ENCODE measurements at places on chromosomes 2 and 18. TPM values are rescaled to one million over a fixed set of nuclear protein-coding genes. Genes with fewer than 3 reads are reported as not detected.

DNA sequence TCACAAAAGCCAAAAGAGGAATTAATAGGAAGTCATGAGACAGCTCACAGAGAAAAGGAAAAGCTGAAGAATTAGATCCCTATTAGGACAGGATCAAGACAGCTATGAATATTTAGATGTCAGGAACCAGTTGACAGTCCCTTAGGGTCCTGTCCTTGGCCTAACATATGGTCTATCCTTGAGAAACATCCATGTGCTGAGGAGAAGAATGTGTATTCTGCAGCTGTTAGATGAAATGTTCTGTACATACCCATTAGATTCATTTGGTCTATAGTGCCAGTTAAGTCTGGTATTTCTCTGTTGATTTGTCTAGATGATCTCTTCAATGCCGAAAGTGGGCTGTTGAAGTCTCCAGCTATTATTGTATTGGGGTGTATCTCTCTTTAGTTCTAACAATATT is 37.6 kb upstream of the SLC40A1 start:
- no peak overlapping the region for H3K4me3 ChIP-seq
- H3K27ac ChIP-seq, result no peak overlapping the region

GRCh38 chr2:241252778-241253475 is 62.5 kb downstream of the HDLBP start:
- H3K27me3 ChIP-seq, result no peaks in the 10 kb centered on the region
- H3K4me3 ChIP-seq, result no peak overlapping the region
- H3K4me1 ChIP-seq, result peaks cover 14% of the 10 kb centered on the region
- no peak overlapping the region for H3K27ac ChIP-seq
- no peak for DNase-seq

DNA sequence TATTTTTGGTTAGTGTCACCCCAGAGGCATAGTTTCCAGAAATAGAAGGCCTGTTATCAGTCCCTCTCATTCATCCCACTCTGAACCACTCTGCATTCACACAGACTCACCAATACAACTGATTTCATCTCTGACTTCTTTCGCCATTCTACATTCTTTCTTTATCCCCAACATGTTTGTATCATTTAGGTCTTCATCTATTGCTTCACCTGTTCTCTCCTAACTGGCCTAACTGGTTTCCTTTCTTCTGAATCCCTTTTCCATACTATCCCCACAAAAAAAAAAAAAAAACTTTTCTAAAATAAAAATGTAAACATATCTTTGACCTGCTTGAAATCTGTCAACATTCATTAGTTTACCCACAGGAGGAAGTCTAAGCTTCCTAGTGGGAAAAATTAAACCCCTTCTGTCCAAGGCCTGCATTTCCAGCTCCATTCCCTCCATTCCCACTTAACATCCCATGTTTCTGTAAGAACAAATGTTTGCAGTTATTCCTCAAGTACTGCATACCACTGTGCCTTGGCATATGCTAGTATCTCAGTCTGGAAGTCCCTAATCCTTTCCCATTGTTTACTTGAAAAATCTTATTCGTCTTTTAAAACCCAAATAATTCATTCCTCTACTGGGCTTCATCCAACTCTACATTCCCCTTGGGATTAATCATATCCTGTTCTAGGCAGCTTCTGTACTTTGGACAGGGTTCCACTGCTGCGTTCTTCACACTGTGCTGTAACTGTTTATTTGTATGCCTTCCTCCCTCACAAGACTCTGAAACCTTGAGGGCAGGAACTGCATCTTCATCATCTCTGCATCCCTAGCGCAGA is 68.5 kb downstream of the FIGN start:
- no peaks in the 10 kb centered on the region for H3K27me3 ChIP-seq
- no peaks in the 10 kb centered on the region for H3K36me3 ChIP-seq
- no peaks in the 10 kb centered on the region for H3K4me1 ChIP-seq
- no peak overlapping the region for H3K27ac ChIP-seq
- H3K4me3 ChIP-seq, result no peak overlapping the region
- DNase-seq, result no peak

GRCh38 chr18:52069201-52069600 is 270.8 kb upstream of the DCC start:
- no peak overlapping the region for H3K4me3 ChIP-seq
- H3K27me3 ChIP-seq, result no peaks in the 10 kb centered on the region
- no peaks in the 10 kb centered on the region for H3K4me1 ChIP-seq
- no peaks in the 10 kb centered on the region for H3K36me3 ChIP-seq
- DNase-seq, result no peak
- no peak overlapping the region for H3K27ac ChIP-seq

DNA sequence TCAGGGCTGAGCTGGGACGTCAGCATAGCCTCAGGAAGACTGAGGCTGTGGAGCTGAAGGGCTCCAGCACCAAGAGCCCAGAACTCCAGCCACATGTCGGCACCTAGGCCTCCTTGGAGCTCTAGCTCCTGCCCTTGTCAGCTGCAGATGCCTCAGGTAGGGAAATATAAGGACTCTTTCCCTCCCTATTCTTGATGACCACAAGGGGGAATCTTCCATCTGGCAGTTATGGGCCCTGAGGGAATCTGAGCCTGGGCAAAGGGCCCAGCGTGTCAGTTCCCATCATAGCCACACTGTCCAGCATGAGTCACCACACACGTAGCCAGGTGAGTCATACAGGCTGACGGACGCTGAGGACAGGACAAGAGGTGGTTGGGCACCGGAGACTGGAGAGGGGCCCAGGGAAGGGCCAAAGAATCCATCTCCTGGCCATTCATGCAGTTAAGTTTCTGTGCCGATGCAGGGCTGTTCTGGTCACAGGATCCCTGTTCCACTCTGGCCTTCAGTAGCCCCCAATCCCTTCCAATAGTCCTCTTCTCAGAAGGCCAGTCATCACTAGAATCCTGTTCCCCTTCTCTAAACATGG is 1.8 kb downstream of the MPV17 start:
- peak overlapping the region; percentile 98 for H3K4me3 ChIP-seq
- H3K27me3 ChIP-seq, result no peaks in the 10 kb centered on the region
- peaks cover 22% of the 10 kb centered on the region for H3K4me1 ChIP-seq
- DNase-seq, result no peak
- H3K36me3 ChIP-seq, result no peaks in the 10 kb centered on the region
- no peak overlapping the region for H3K27ac ChIP-seq

DNA sequence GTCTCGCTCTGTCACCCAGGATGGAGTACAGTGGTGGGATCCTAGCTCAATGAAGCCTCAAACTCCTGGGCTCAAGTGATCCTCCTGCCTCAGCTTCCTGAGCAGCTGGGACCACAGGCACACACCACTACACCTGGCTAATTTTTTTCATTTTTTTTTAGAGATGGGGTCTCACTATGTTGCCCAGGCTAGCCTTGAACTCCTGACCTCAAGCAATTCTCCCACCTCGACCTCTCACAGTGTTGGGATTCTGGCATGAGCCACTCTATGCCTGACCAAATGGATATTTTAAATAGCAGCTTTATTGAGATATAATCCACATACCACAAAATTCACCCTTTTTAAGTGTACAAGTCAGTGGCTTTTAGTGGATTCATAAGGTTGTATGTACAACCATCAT is 11.1 kb downstream of the RNF149 start:
- H3K27ac ChIP-seq, result peak overlapping the region; percentile 83
- peaks cover 7% of the 10 kb centered on the region for H3K36me3 ChIP-seq
- no peaks in the 10 kb centered on the region for H3K27me3 ChIP-seq
- H3K4me3 ChIP-seq, result peak overlapping the region; percentile 31

- no peaks in the 10 kb centered on the region for H3K36me3 ChIP-seq
- no peak overlapping the region for H3K27ac ChIP-seq
- H3K4me1 ChIP-seq, result peaks cover 22% of the 10 kb centered on the region
Observed at GRCh38 chr2:45683292-45683691, 31.8 kb downstream of the PRKCE start.

- no peak for DNase-seq
- H3K36me3 ChIP-seq, result peaks cover 5% of the 10 kb centered on the region
- H3K4me1 ChIP-seq, result peaks cover 10% of the 10 kb centered on the region
- H3K27me3 ChIP-seq, result peaks cover 66% of the 10 kb centered on the region
- H3K4me3 ChIP-seq, result peak overlapping the region; percentile 46
Observed at GRCh38 chr2:38097988-38098385, 22.0 kb upstream of the CYP1B1 start.

GRCh38 chr2:120313695-120314615 is 32.0 kb upstream of the INHBB start:
- no peaks in the 10 kb centered on the region for H3K36me3 ChIP-seq
- H3K27ac ChIP-seq, result no peak overlapping the region
- no peaks in the 10 kb centered on the region for H3K4me1 ChIP-seq
- DNase-seq, result no peak
- H3K27me3 ChIP-seq, result peaks cover 12% of the 10 kb centered on the region

DNA sequence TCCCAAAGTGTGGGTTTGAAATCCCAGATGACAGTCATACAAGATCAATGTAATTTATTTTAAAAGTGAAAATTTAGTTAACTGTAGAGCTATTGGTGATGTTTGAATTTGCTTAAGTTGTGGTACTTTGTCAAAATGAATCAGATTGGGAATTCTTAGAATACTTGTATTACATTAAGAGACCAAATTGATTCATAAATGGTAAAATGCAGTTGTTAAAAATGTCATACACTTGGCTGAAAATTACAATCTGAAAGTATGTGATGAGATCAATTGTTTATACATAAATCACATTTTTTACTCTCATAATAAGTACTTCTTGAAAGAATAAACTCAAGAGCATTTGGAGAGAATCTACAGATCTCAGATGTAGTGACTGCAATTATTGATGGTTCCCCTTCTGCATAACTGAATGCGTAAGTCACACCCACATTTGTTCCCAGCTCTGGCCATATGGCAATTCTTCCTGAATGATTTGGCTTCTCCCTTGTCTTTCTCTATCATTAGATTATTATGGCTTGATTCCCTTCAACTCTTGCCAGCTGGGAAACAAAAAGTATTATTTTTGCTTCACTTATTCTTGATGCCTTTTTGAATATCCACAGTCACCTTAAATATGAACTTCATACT is 558.5 kb downstream of the CPS1 start:
- no peak for DNase-seq
- no peak overlapping the region for H3K27ac ChIP-seq
- no peaks in the 10 kb centered on the region for H3K4me1 ChIP-seq
- no peak overlapping the region for H3K4me3 ChIP-seq

DNA sequence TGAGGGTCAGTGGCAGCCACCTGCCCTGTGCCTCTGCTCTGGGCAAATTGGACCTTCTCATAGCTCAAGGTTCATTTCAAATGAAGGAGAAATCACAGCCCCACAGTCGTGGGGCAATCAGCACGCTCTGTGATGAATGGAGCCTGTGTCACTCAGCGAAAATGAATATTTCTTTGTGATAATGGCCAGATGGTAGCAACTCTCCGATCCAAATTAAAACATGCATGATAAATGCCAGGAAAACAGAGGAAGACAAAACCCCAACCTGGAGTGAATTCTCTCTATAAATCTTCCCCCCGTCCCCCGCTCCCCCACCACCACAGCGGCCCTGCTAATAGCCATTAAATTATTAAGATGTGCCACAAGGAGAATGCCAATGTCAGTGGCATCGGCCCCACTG is 258.4 kb downstream of the CELF4 start:
- no peak overlapping the region for H3K4me3 ChIP-seq
- H3K36me3 ChIP-seq, result no peaks in the 10 kb centered on the region
- no peaks in the 10 kb centered on the region for H3K27me3 ChIP-seq
- H3K27ac ChIP-seq, result no peak overlapping the region

DNA sequence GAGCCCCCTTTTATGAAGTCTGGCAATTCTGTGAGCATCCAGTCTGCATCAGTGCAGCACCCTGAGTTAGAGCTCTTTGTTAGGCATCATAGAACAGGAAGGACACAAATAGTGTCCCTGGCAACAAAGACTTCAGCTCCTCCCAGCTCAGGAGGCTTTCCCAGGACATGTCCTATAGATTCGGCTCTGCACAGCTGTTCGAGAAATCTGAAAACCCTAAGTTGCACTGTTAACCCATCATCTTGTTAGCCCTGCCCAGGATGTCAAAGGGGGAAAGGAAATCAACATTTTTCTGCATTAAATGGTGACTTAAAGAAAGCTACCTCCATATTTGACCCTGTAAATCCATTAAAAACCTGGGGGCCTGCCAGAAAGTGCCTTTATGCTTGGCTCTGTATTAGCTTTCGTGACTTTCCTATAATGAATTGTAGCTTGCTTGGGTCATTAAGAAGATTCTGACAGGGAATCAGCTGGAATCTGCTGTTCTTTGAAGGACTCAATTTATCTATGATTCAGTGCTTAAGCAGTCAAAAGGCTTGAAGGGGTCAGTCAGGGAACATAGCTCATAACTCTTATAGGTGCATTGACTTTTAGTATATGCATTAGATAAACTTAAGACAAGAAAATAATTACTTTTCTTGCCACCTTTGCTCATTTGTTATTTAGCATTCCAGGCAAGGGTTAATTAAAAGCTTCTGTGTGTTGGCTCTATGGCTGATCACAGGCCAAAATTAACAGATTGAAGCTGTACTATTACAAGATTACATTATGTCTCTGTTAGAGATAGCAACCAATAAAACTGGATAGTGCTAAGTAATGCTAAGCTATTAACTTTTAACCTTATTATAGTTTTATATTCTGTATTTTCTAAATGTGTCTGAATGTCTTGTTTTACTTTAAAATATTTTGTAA is 20.6 kb downstream of the ERMN start:
- H3K27me3 ChIP-seq, result peaks cover 8% of the 10 kb centered on the region
- peaks cover 33% of the 10 kb centered on the region for H3K4me1 ChIP-seq
- DNase-seq, result no peak
- no peaks in the 10 kb centered on the region for H3K36me3 ChIP-seq
- H3K27ac ChIP-seq, result peak overlapping the region; percentile 43

- no peak overlapping the region for H3K4me3 ChIP-seq
- H3K27me3 ChIP-seq, result no peaks in the 10 kb centered on the region
- no peak overlapping the region for H3K27ac ChIP-seq
- DNase-seq, result no peak
Observed at GRCh38 chr2:40161986-40162385, 289.9 kb downstream of the SLC8A1 start.

DNA sequence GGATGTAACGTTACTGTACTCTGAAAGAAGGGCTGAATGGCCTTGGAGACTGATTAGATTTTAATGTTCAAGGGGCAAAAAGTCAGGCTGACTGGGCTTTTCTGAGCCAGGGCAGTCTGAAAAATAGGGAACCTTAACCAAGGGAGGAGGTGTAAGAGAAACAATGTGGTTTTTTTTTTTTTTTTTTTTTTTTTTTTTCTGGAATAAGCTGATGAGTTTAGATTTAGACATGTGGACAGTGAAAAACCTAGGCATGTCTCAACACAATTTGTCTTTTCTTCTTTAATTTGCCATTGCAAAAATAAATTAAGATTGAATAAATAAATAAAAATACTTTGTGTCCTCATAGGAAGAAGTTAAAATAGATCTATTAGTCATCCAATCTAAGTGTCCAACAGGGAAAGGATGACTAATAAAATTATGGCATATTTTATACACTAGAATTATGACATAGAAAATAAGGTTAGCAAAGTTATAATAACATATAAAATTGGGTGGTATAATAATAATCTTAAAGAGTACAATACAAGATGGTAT is 237.6 kb upstream of the TRIB2 start:
- H3K4me1 ChIP-seq, result peaks cover 4% of the 10 kb centered on the region
- H3K4me3 ChIP-seq, result no peak overlapping the region
- H3K36me3 ChIP-seq, result no peaks in the 10 kb centered on the region
- no peak for DNase-seq

GRCh38 chr2:101882769-101883307 is 108.9 kb upstream of the IL1R2 start:
- no peak for DNase-seq
- H3K27ac ChIP-seq, result peak overlapping the region; percentile 8
- H3K36me3 ChIP-seq, result peaks cover 25% of the 10 kb centered on the region
- no peak overlapping the region for H3K4me3 ChIP-seq
- no peaks in the 10 kb centered on the region for H3K27me3 ChIP-seq

Gene KIF3C
- 2.5 TPM for total RNA-seq

Gene DCDC2C
- not detected for total RNA-seq

Gene FAM124B
- 0.45 TPM for total RNA-seq

Gene SNX17
- 113 TPM for total RNA-seq

Gene GALNT13
- not detected for total RNA-seq

Gene FASTKD2
- 23.7 TPM for total RNA-seq

Gene ZNF142
- total RNA-seq, result 86.6 TPM
